ENCODE measurements at places on chromosomes 1 and 21. TPM values are rescaled to one million over a fixed set of nuclear protein-coding genes. Genes with fewer than 3 reads are reported as not detected.
A peak's percentile ranks its signal among the peaks of the same experiment; 100 is the strongest.

GRCh38 chr21:42059141-42059540 is 12.0 kb upstream of the UMODL1 start:
- no peak for DNase-seq

- DNase-seq = no peak
Observed at GRCh38 chr1:33274446-33274845, 18.2 kb downstream of the ZNF362 start.

DNA sequence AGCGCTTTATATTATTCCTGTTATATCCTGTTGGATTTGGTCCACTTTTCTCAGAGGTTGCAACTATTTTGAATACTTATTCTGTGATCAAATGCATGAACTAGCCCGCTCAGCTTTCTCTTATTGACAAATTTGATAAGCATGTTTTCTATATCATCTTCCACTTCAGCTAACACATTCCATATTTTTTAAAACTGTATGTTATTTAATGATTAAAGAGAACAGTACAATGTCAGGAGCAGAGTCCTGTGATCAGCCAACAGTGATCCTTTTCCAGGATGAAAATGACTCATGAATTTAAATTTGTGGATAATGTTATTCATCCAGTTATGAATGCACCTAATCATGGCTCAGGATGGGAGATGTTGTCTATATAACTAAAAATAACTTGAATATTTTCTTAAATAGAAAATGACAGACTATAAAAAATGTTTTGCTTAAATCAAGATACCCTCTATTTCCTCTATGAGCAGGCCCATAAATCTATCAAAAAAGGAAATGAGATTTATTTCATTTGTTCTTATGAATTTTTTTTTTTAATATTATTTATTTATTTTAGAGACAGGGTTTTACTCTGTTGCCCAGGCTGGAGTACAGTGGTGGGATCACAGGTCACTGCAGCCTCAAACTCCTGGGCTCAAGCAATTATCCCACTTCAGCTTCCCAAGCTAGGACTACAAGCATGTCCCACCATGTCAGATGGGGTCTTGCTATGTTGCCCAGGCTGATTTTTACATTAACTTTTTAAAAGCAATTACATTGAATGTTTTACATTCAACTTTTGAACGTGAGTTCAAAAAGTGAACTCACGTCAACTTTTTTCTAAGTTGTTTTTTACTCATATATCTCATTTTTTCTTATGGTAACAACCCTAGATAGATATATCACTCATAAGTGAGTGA is 12.5 kb downstream of the BPNT1 start:
- no peak for DNase-seq

DNA sequence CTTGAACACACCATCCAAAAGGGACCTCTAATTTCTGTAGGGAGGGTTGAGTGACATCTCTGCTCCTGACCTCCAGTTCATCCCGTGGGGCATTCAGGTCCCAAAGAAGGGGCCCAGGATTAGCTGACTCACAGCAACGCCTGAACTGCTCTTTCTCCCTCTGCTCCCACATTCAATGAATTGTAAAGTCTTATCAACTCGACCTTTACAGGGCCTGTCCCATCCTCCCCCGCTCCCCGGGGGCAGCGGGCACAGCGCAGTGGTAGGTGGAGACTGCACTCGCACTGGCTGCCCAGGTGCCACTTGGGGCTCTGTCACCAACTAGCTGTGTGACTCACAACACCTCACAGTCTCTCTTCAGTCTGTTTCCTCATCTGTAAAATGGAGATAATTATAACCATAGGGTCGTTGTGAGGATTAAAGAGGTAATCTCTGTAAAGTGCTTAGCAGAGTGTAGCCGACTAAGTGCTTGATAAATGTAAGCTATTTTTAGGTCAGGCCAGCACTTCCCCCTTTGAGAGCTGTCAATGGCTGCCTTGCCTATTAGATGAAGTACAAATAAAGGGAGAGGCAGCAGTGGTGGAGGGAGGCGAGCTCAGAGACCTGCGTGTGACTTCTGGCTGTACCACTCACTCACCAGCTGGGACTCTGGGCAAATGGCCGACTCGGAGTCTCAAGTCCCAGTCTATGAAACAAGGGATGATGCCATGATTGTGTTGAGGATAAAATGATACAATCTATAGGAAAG is 637 bp upstream of the MYBPHL start:
- peak; percentile 35 for DNase-seq

S100A8 gene
- not detected for total RNA-seq

Data from glutamatergic neuron (in vitro differentiated cells).